ENCODE measurements at places on chromosomes 4 and X.

DNA sequence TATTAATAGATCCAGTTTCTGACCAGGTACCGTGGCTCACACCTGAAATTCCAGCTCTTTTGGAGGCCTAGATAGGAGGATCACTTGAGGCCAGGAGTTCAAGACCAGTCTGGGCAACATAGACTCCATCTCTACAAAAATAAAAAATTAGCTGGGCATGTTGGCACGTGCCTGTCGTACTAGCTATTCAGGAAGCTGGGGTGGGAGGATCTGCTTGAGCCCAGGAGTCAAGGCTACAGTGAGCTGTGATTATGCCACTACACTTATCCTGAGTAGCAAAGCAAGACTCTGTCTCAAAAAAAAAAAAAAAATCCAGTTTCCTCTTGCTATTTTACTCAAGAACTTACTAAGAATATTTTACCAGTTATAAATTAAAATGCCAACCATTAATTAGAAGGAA, 91.7 kb downstream of the SLC10A6 start:
- DNase-seq: no peak

DNA sequence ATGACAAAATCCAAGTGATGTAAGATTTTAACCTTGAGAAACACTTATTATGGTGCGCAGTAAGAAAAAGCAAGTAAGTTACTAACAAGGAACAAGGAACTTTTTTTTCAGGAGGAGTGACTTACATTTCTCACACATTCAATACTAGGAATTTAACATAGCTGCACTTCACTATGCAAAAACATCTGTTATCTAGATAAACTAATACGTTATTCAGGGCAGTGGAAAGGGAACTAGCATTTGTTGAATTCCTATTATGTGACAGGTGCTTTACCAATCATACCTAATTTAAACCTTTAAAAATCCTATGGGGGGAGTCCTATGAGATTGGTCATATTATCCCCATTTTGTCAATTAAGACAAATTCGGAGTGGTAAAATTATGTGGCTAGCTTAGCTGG, 238.0 kb downstream of the NR3C2 start:
- DNase-seq: no peak

DNA sequence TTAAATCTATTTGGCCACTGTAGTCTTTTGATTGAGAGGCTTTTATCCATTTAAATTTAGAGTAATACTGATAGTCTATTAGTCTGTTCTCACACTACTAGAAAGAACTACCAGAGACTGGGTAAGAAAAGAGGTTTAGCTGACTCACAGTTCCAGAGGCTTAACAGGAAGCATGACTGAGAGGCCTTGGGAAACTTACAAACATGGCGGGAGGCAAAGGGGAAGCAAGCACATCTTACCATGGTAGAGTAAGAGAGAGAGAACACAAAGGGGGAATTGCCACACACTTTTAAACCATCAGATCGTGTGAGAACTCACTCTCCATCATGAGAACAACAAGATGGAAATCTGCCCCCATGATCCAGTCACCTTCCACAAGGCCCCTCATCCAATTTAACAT, 410.9 kb downstream of the PDGFC start:
- no peak for DNase-seq

GRCh38 chr4:113784497-113785250, 23.1 kb upstream of the CAMK2D start:
- DNase-seq: no peak

GRCh38 chr4:24924309-24924781, 11.5 kb upstream of the CCDC149 start:
- no peak for DNase-seq

GRCh38 chrX:132119821-132120515, 7.9 kb downstream of the FRMD7 start:
- no peak for DNase-seq

DNA sequence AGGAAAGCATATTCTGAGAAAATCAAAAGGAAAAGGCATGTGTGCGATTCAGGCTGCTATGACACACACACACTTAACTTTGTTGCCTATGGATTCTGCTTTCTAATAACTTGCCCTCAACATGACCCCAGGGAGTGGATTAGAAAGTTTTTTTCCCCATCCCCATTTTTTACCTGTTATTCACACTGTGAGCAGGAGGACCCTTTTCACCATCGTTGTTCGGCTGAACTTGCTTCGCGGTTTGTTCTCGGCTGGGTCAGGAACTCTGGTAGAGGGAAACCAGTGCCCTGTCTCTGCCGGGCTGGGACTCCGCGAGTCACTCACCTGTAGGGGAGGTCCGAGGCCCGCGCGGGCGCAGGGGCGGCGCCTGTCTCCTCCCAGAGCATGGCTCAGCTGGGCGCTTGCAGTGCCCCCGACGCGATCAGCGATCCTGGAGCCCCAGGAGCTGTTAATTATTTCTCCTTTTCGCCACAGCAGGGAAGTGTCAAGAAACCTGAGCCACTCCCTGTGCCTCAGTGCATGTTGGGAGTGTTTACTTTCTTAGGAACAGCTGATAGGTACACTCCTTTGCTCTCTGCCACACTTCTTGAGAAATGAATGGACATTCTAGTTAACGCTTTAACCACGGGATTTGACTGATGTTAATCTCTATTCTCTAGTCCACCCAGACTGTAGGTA, at the start of gene RASSF6:
Gene RASSF6 (minus strand): TSS at position 322 of the 678 bp plus-strand sequence. CDS start 8,641 bp downstream, outside the sequence.
- no peak for DNase-seq

DNA sequence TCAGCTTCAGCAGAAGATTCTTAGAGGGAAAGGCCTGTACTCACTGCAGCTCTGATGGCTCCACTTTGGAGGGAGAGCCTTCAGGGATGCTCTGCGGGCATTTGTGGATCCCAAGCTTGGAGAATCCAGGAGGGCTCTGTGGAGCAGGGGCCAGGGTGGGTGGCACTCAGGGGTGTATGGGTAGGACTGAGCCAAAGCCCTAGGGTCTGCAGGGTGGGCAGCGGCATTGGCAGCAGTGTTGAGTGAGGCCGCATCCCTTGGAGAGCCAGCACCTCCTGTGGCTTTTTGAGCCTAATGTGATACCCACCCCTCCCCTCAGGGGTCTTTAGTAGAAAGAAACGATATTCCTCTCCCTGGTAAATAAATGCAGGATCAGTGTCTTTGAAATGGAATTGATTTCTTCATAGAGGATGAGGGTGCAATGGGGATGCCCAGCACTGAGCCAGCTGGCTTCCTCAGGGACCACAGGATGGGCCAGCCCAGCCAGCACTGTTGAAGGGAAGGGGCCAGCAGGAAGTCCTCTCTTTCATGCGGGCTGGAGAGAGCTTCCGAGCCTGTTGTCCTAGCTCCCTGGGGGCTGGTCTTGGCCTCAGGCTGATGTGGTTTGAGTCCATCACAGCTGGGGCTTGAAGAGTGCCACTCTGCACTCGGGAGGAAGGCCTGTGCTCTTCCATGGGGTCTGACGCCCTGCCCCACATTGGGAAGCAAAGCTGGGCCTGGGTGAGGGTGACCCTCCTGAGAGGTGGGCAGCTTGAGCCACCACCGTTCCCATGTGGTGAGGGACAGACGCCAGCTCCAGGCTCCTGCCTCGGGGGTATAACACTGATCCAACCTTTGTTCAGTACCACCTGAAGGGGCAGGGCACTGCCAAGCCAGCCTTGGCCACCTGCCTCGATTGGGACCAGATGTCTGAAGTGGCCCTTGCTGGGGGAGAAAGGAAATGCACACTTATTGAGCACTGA, 49.5 kb downstream of the PSAPL1 start:
- DNase-seq: no peak

GRCh38 chr4:143288171-143288570, 48.5 kb upstream of the GAB1 start:
- DNase-seq: no peak

GRCh38 chrX:46602468-46603102, 29.0 kb downstream of the CHST7 start:
- no peak for DNase-seq

DNA sequence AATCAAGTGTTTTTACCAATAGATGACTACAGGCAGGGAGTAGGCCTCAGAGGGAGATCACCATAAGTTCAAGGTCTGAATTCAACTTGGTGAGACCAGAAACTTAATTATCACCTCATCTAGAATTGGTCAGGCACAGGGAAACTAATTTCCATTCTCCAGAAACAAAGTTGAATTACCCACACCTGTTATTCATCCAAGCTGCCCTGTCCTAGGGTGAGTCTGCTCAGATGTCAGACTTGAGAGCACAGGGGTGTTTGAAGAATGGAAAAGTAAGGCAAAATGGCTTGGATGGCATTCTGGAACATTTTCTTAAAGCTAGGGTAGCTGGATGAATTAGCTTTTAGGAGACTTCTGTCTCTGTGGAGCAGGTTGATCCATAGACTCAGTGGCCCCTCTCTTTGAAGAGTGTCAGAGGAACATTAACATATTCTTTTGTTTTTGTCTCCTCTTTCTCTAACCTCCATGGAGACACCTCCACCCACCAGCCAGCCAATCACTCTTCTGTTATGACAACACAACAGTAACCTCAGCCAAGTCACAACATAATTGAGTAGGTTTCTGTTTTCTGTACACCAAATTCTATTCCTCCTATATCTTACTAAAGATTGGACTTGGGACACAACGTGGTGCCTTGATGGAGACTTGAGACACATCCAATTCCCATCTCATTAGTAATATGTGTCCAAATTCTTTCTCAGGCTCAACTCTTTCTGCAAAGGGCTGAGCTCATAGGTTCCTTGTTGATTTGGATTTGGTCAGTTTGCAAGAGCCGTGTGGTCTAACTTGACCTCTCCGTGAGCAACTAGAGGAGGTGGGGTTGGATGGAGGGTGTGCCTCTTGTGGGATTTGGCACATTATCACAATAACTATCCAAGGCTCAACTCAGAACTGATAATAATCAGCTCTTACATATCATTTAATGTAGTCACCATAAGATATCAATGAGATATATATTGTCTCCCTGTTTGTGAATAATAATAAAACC, 45.1 kb downstream of the VSIG4 start:
- DNase-seq: no peak

GRCh38 chrX:19571711-19572110, 56.4 kb upstream of the MAP3K15 start:
- no peak for DNase-seq
